ENCODE measurements at places on chromosomes 1 and 21. TPM values are rescaled to one million over a fixed set of nuclear protein-coding genes. Genes with fewer than 3 reads are reported as not detected.

CFH gene
- 44.9 TPM for total RNA-seq

- no peak for DNase-seq
These were observed 72.7 kb upstream of the NBPF4 start for GRCh38 chr1:108316545-108316944.

- DNase-seq, result no peak
These were observed 16.3 kb downstream of the PAX7 start for GRCh38 chr1:18646786-18647410.

DNA sequence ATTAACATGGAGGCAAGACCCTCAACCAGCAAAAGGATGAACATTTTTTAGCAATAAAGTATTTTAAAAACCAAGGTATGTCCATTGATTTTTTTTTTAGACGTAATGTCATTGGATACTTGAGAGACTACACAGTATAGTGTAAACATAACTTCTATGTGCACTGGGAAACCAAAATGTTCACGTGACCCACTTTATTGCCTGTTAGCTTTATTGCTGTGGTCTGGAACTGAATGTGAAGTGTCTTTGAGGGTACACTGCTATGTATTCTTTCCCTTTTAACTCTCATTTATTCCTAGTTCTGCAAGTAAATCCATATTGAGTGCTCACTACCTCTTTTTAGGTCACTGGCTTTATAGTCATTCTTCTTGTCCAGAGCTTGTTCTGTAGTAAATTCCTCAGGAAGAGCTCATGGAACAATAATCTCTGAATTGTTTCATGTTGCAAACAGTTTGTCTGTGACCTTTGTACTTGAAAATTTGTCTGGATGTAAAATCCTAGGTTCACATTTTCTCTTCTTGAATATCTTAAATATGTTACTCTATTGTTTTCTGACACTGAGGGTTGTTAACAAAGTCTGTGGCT is 20.6 kb downstream of the ABCD3 start:
- DNase-seq, result no peak

GRCh38 chr1:232676307-232676706 is 46.4 kb upstream of the SIPA1L2 start:
- no peak for DNase-seq

SPRR1A gene
- total RNA-seq, result 6.1 TPM

- no peak for DNase-seq
These were observed 19.4 kb upstream of the SLAMF6 start for GRCh38 chr1:160542303-160542945.

DNA sequence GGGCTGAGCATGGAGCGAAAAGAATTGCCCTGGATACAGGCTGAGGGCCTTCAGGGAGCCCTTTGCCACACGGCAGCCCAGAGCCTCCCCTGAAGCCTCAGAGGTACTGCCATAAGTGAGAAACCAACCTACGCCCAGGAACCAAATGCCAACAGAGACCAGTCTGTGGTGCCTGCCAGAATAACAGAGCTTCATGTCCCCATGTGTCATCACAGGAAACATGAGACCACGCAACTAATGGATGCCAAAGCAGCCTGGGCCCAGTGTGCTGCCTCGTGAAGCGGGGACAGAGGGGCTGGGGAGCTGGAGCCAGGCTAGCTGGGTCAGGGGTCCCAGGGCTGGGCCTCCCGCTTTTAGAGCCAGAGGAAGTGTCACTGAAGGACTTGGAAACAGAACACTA is 18.7 kb upstream of the STUM start:
- DNase-seq, result no peak

PTPN22 gene
- total RNA-seq, result 2.6 TPM

- DNase-seq, result no peak
These were observed 6.9 kb upstream of the A3GALT2 start for GRCh38 chr1:33327587-33328325.

NTNG1 gene
- 9.1 TPM for total RNA-seq

- DNase-seq, result no peak
These were observed 538 bp downstream of the GBP2 start for GRCh38 chr1:89125240-89125912.

NPR1 gene
- 10.6 TPM for total RNA-seq

DNA sequence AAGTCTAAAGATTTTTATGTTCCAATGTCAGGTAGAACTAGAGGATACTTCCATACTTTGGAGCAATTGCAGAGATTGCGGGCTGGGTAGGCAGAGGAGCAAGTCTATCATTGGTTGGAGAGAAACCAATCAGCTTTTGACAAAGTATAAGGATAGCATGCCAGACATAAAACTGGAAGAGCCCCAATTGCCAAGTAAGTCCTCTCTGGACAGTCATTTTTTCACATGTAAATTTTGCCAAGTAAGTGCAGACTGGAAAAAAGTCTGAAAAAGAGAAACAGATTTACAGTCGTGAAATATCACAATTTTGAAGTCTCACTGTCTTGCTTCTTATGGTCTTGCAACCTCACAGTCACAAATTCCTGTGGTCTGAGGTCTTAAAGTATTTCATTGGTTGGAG is 131.4 kb upstream of the C21orf91 start:
- DNase-seq, result no peak

RXRG gene
- total RNA-seq, result 14.1 TPM

DNA sequence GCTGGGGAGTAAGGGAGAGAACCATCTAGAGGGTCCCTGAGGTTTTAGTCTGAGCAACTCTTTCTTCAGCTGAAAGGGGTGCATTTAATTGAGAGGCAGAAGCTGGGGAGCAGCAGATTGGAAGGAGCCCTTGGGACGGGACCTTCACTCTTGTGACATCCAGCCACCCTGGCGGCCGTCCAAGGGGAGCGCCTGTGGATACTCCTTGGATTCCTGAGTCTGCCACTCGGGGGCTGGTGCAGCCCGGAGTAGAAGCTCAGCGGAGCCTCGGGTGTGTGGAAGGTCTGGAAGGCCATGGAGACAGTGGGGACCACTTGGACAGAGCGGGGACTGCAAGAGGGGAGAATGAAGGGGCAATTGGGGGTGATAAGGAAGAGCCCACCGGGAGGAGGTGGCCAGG is 68.7 kb downstream of the AJAP1 start:
- no peak for DNase-seq

- no peak for DNase-seq
These were observed 18.0 kb downstream of the CD247 start for GRCh38 chr1:167500283-167500860.

GRCh38 chr1:77906019-77906545 is 17.7 kb downstream of the NEXN start:
- no peak for DNase-seq

DNA sequence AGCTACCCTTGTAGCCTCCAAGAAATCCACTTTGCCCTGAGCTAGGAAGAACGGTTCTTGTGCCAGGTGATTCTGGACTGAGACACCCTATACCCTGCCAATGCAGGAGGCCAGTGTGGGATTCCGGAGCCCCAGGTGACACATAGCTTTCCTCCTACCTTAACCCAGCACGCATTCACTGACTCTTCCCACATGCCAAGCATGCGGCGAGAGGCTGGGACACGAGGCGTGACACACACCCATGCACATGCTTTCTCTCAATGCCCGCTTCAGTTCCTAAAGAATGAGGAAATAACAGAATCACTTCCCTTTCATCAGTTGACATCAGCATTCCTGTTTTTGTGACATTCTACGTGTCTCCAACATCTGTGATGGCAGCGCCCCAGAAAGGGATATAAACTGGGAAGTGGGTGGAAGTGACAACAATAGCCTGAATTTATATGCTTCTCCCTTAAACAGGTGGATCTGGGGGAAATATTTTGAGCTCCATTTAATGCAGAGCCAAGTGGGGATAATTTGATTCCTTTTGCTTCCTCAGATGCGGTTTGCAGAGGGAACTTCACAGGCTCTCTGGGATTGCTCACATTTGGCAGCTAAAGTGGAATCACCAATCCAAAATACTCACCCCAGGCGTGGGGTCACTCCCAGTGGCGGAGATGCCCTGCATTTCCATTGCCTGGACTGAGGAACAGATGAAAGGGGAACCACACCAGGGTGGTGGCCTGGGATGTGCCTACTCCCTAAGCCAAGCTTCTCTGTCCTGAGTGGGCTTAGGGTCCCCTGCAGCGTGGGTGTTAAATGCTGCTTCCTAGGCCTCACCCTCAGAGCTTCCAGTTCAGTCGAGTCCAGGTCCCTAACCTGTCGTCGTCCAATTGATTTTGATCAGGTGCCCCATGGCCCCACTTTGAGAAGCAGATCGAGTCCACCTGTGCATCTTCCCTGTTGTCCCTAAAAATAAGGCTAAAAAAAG is 445.1 kb downstream of the SIPA1L2 start:
- DNase-seq, result no peak

- DNase-seq, result no peak
These were observed 20.9 kb upstream of the MAN1A2 start for GRCh38 chr1:117346206-117346928.

ZYG11B gene
- total RNA-seq, result 37.9 TPM

DNA sequence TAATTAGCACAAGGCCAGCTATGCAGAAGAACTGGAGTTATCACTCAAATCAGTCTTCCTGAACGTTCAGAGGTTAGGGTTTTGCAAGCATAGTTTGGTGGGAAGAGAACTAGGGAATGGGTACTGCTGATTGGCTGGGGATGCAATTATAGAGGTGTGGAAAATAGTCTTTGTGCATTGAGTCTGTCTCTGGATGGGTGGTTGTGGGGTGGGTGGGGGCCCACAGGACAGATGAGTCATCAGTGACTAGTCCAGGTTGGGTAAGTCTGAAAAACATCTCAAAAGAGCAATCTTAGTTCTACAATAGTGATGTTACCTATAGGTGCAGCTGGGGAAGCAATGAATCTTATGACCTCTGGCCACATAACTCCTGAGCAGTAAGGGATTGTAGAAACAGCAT is 89.7 kb upstream of the HMCN1 start:
- no peak for DNase-seq

DNA sequence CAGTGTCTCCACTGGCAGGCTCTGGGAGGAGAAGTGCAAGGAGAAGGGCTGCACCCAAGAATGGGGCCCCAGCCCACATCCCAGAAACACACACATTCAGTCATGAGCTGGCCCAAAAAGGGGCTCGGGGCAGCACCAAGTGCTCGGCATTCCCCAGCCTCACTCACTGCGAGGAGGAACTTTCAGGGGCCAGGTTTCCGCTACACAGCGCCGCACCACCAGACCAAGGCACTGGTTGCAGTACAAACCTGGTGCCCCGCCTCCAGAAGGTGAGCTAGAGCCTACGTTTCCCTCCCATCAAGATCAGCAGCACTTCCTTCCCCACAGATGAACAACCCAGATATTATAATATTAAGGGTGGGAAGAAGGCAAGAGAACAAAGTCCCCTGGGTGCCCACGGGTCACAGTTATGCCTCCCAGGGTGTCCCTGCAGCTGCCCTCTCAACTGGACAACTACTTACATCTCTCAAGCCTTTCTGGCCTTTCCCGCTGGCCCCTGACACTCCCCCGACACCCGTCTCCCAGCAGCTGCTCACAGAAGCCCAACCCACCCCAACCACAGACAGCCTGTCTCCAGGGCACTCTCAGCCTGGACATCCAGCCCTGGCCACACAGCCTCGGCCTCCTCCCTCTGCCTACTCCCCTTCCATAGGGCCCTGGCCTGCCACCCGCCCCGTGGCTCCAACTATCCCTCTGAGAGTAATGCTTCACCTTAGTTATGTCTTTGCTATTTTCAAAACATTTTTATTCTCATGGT is 3.8 kb downstream of the PBXIP1 start:
- no peak for DNase-seq

DNA sequence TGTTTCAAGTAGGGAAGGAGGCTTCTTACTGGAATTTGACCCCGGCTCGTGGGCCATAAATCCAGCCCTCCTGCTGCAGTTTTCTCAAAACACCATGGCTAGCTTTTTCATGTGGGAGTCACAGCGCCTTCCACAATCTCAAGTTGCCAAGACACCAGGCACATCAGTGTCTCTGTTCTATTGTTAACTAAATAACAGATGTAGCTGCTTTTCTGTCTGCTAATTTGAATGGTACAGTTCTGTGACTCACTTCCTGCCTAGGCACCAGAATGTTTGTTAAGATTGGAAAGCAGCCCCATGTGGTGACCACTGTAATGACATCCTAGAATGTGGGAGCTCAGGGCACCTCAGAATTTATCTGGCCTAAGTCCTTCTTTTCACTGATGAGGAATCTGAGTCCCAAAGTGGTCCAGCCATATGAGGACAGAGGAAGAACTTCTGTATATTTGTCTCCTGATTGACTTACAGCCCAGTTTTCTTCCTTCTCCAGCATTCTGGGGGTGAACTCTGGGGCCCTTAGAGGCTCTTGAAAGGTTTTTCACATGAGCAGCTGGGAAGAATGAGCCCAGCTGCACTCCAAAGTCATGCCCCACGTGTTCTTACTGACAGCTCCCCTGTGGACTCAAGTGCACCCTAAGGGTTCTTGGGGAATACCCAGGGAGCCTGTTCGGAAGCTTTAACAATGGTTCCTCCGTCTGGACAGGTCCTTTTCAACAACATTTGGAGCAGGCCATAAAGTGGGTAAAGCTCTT is 27.5 kb downstream of the TRIM45 start:
- DNase-seq, result peak; percentile 52

DNA sequence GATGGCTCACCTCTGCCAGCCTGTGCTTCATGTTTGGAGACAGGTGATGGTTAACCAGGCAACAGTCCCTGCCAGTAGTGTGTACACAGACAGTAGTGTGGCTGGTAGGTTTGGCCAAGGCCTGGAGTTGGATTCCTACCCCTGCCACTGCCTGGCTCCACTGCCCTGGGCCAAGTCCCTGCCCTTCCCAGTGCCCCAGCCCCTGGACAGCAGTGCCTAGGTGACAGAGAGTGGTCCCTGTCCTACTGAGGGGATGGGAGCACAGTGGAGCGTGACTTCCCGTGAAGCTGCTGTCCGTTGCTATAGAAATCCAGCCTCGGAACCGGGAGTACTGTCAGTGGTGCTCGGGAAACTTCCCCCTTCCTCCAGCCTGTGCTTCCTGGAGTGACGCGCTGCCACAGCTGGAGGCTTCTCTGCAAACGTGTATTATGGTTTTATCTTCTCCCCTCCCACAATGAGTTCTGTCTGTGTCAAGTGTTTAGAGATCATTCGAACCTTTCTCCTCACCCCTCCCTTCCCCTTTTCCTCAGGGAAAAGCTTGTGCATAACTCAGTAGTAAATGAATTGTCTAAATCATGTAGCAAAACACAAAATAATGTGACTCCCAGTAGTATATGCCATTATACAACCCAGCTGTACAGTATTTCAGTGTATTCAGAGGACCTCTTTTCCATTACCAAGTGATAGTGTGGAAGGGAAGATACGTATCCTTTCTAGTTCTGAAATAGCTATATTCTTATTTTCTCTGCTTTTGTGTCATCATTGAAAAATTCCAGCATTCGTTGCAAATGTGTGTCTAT is 73.4 kb downstream of the GALNT2 start:
- DNase-seq, result no peak

- DNase-seq, result no peak
These were observed 123.7 kb upstream of the GJB5 start for GRCh38 chr1:34631126-34631525.

Measured in skin of body (tissue), 3 donors.